ENCODE measurements at places on chromosomes 6 and 20.
A peak's percentile ranks its signal among the peaks of the same experiment; 100 is the strongest.

- no peak for DNase-seq
Measured at GRCh38 chr6:170151804-170152123, 139.1 kb downstream of the DLL1 start.

DNA sequence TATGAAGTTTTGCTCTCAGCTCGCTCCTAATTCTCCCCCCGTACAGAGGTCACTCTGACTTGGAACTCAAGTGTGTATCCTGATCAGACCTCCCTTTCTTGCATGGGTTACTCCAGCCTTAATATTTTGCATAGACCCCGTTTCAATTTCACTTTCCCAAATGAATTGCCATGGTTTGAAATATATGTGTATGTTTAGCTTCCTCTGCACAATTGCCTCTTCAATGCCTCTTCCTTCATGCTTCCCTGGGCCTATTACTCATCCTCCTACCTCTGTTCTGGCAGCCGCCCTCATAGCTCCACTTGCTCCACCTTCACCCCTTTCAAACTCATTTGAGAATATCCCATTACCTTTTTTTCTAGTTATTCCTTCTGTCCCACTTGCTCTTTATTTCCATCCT, 90.0 kb upstream of the SAMD5 start:
- DNase-seq = no peak

DNA sequence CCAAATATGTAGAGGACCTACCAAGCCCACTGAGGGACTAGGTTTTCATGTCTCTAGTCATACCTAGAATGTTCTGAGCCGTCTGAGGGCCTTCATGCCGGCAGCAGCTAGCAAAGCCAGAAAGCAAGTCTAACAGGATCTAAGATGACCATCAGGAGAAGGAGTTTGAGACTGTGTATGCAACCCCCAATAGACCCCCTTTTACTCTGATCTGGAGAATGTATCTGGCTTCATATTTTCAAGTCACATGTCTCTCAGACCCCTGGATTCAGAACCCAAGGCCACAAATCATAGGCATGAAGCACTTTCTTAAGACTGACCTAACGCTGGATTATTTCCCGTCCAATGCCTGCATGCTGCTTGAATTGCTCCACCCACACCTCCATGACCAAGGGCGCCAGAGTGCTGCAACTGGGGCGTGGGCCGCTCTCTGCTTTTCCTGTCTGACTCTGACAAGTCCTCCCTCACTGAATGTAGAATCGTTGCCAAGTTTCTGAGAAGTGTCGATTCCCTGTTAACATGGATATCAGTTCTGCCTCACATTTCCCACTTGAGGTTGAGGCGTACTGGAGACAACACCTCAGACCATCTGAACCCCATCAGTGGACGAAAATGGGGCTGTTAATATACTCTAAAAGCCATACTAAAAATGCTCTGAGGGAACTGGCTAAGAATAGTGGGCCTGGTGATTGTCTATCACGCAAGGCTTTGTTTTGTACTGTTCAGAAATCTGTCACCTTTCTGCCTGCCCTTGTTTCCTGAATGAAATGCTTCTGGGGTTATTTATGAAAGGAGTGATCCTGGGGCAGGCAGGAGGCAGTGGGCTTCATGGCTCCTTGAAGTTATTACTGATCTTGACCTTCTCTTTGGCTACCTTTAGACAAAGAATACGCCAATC, 23.9 kb upstream of the ASXL1 start:
- DNase-seq = peak; percentile 12

DNA sequence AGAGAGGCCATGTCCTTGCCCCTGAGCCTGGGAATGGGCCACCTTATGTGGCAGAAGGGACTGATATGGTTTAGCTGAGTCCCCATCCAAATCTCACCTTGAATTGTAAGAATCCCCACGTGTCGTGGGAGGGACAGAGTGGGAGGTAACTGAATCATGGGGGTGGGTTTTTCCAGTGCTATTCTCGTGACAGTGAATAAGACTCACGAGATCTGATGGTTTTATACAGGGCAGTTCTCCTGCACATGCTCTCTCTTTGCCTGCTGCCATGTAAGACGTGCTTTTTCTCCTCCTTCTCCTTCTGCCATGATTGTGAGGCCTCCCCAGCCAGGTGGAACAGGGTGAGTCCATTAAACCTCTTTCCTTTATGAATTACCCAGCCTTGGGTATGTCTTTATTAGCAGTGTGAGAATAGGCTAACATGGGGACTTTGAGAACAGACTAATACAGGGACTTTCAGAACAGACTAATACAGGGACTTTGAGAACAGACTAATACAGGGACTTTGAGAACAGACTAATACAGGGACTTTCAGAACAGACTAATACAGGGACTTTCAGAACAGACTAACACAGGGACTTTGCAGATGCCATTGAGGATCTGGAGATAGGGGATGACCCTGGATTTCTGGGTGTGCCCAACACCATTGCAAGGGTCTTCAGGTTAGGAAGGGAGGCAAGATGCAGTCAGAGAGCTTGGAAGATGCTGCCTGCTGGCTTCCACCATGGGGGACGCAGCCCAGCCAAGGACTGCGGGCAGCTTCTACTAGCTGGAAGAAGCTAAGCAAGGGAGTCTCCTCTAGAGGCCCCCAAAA, 86.9 kb downstream of the RAMACL start:
- DNase-seq = no peak

- no peak for DNase-seq
Measured at GRCh38 chr6:16139556-16139955, 10.7 kb downstream of the MYLIP start.

GRCh38 chr6:109861946-109862345, 116.2 kb upstream of the GPR6 start:
- no peak for DNase-seq

DNA sequence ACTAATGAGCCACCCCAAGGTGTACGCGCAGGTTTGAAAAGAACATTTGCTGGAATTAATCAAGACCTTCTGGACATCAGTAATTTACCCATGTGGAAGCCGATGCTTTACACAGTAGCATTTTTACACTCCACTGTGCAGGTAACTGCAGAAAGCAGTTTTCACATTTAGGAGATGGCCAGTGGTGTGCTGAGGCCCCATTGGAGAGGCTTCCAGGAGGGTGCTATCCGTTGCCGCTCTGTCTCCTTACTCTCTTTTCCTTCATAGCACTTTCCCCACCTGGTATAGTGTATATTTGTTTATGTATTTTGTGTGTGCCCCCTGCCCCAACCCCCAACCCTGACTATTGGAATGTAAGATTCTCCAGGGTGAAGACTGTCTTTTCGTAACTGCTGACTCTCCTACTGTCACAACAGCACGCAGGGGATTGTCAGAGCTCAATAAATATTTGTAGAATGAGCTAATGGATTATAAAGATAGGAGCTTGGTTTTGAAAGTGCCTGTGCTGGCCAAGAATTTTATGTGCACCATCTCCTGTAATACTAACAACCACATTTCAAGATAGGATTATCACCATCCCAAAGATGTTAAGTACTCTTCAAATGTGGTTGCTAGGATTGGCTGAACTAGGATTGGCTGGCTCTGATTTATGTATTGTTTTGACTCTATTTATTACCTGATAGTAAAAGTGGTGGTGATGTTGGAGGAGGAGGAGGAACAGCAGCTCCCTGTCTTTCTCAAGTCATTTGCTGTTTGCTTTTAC, 74.0 kb upstream of the GLP1R start:
- no peak for DNase-seq

DNA sequence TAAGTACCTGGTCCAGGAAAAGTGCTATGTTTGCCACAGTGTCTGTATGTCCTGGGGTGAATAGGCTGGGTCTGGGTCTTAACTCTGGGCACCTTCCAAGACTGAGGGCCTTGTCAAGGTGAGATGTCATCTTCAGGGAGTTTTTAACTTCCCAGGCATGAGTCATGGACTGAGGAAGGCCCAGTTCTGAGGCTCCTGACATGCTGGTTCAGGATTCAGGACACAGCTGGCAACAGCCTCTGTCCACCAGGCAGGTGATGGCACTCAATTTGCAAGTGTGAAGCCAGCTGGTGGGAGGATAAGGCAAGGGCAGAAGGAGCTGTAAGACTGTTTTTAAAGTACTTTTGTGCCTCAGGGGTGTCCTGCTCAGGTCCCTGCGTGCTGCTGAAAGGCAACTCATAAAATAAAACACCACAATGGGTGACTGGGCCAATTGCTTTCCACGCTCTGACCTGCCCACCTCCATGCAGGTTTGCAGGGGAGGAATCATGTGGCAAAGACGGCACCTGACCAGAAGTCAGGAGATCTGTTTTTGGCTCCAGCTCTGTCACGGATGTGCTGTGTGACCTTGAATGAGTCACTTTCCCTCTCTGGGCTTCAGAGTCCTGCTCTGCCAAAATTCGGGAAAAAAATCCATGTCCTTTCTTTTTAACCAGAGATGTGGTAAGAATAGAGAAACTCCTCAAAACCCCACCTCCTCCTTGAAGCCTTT, 4.9 kb upstream of the PACSIN1 start:
- DNase-seq = no peak

DNA sequence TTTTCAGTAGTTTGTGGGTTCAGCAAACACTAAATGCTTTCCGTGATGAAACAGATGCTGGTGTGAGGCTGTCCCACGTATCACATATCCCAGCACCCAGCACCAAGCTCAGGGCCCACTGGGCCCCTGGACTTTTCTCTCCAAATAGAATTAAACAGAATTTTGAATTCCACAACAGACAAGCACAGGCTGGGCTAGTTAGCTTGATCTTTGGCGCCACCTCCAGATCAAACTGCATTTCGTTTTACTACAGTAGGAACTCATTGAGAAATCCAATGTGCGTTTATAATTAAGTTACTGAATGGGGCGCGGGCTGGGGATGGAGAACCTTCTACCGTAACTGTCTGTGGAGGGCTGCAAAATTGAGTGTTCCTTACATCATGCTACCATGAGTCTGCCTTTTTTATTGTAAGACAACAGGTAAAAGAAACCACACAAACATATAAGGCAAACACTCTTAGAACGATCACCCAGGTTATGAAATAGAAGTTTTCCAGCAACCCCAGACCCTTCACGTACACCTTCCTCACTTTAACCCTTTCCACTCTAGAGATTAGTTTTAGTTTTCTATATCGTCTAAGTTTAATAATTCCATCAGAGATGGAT, 107.8 kb downstream of the ZFP64 start:
- no peak for DNase-seq

DNA sequence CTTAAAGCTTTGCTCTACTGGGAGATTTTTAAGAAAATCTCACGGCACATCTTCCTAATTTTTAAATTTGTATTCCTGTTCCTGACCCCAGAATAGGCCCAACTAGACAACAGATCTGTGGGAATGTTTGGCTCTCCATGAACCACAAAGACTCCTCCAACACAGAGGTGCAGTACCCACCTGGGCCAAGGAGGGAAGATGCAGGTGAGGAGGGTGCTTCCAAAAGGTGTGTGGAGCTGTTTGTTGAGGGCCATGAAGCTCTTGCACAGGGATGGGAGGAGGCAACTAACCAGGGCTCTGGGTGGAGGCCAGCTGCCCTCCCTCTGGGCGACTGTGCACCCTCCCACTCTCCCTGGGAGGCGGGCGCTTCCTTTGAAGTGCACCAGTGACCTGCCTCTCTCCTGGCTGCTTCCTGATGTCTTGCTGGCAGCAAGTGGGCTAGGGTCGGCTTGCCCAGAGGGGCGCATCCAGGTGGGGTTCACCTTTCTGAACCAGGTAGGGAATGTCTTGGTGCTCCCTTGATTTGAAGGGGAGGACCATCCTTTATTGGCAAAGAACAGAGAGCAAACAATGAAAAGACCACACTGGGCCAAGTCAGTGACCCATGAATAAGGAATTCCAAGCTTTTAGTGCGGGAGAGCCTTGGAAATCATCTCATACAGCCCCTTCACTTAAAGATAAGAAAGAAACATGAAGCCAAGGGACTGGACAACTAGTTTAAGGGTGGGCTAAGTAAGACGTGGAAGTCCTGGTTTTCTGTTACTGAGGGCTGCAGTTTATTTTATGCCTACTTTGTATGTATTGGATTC, 76.0 kb downstream of the ANKRD6 start:
- DNase-seq = no peak

GRCh38 chr20:36916199-36916598, 35.3 kb downstream of the SAMHD1 start:
- no peak for DNase-seq

DNA sequence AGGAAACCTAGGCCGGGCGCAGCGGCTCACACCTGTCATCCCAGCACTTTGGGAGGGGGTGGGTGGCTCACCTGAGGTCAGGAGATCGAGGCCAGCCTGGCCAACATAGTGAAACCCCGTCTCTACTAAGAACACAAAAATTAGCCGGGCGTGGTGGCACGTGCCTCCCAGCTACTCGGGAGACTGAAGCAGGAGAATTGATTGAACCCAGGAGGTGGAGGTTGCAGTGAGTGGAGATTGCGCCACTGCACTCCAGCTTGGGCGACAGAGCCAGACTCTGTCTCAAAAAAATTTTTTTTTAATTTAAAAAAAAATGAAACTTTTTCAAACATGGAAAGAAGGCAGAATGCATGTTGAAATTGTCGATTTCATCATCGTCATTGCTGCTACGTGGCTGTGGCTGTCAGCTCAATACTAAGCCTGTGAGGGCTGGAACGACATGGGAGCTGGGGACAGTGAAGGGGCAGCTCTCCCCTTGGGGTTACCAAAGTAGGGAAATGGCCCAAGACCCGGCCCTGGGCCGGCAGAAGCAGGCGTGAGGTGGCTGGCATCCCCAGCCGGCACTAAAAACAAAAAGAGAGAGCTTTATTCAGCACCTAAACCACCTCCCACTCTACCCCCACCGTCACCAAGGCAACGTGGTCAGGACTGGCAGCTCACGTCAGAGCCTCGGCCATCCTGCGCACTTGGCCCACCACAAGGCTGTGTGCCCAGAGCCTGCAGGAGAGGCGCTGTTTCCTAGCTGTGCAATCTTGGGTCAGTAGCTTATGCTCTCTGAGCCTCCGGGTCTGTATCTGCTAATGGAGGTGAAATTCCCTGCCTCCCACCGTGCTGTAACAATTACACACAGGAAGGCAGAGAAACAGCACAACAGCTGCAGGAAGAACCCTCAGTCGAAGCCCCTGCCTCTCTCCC, 30.8 kb downstream of the AGPAT4 start:
- peak; percentile 62 for DNase-seq

GRCh38 chr6:168999392-168999791, 254.3 kb downstream of the THBS2 start:
- no peak for DNase-seq
